ENCODE measurements at places on chromosomes 4 and X.

DNA sequence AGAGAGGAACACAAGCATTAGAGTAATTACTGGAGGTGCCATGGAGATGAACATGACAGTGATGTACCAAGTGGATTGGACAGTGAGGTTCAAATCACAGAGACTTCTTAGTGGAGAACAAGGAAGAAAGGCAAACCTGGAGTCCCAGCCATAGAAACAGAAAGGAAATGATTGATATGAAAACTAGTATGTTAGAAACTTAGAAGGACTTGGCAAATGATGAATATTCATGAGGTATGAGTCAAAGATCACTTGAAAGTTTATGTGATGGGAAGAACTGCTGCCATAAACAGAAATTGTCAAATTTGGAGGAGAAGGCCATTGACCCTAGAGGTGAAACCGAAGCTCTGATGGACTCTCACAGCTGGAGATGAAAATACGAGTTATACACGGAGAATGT lies 88.2 kb downstream of the PHOX2B start:
- no peak for DNase-seq

- no peak for DNase-seq
Observed at GRCh38 chr4:47490550-47490949, 5.5 kb downstream of the ATP10D start.

- no peak for DNase-seq
Observed at GRCh38 chrX:24668111-24668510, 21.0 kb upstream of the PCYT1B start.

DNA sequence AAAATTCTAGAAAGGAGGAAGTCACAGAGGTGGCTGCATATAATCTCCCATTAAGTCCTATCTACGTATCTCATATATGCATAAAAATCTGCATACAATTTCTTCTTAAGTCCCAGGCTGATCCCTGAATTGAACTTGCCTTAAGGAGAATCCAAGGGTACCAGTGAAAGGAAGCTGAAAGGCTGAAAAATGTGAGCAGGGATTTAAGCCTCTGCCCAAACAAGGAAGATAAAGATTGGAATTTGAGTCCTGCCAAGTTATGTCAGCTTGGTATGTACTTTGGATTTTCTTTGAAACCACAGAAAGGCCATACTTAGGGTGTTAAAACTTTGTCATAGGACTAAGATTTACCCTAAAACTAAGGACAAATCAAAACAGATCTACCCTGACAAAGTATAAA lies 26.5 kb upstream of the GEMIN8 start:
- no peak for DNase-seq

GRCh38 chr4:77040854-77041725 lies 34.7 kb downstream of the CCNI start:
- no peak for DNase-seq

DNA sequence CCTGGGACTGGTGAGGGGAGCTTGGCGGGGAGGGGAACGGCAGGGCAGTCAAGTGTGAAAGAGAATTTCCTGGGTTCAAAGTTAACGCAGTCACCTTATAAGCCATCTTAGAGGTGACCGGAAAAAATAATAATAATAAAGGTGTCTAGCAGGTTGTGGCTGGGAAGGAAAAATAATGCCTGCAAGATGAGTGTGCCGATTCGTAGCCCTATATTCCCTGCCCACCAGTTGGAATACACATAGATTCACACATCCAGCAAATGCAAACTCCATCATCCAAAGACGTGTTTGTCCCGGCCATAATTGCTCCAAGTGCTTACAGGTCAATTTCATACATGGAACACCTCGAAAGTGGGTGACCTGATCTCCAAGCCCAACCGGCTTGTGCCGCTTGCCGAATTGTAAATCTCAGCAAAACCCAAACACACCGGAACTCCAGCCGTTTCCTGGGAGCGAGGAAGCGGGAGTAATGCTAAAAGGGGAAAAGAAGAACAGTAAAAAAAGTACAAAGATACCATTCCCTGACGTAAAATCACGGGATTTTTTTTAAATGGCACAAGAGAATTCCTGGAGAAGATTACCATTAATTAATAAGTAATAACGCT lies 1.3 kb upstream of the FAT1 start:
- DNase-seq, result no peak

DNA sequence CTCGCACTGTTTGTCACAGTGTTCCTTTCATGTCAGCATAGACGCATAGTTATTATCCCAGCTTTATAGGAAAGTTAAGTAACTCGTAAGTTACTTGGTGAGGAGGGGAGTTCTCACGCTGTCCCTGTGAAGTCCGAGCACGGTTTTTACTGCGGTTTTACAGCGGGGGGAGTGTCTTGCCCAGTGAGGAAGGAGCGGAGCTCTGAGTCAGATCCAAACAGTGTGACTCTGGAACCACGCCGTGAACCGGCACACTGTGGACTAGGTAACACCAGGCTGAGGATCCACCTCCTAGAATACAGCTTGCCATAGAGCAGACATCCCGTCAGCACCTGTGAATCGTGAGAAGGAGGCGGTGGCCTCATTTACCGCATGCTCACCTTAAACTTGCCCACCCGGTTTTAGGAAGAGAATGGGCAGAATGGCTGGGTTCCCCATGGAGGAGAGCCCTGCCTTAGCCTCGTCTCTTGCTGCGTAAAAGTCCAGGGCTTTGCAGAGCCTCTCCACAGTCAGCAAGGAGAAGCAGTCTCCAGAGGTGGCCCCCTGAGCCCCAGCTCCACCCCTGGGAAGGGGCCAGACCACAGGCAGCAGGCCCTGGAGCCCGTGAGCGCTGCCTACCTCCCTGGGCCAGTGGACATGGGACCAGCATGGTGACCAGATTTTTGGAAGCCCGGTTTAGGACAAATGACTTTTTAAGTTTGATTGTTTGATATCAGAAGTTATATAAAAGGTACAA lies 40.2 kb upstream of the HGFAC start:
- DNase-seq, result no peak

DNA sequence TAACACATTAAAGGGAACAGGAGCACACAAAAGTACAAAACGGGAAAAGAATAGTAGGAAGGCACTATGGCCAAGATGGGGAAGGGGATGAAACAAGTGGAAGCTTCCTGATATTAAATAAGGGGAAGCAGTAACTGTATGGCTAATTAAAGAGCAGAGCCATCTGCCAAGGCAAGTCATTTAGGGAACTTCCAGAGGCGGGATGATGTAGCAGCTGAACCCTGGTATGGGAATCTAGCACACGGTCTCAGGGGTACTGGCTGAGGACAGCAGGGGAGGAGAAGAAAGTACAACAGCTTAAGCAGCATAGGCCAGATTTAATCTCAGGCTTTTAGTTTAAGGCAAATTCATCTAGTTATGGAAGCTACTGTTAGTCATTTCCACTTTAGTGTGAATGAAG lies 59.1 kb downstream of the IGFBP7 start:
- no peak for DNase-seq

GRCh38 chr4:1592068-1592708 lies 91.9 kb downstream of the FAM53A start:
- DNase-seq, result no peak

DNA sequence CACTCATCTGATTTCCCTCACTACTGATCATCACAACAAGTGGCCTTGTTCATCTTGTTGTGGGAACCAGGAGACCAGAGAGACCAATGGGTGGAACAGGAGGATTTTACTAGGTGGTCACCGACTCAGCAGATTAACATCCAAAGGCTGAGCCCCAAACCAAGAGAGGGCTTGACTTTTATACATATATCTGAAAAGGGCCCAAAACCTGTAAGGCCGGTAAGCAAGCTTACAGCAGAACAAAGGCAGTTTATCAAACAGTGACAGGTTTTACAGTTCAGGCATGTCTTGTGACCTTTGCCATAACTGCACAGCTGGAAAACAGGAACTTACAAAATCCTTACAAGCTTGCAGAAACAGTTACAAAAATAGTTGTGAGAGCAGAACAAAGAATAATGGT lies 195.9 kb downstream of the OR13H1 start:
- no peak for DNase-seq

DNA sequence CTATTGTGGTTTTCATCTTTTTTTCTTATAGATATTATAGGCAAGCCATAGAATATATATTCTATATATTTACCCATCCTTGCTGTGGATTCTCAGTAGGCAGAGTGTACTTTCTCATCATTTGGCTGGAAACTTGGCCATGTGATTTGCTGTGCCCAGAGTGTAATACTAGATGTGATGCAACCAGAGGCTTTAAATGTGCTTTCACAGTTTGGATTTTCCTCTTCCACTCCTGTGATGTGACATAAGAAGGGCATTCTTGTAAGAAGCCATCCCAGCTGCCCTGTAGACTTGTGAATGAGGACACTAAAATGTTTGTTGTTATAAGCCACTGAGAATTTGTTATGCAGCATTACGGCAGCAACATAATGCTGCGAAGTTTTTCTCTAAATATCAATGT lies 10.4 kb upstream of the HPGDS start:
- DNase-seq, result no peak

DNA sequence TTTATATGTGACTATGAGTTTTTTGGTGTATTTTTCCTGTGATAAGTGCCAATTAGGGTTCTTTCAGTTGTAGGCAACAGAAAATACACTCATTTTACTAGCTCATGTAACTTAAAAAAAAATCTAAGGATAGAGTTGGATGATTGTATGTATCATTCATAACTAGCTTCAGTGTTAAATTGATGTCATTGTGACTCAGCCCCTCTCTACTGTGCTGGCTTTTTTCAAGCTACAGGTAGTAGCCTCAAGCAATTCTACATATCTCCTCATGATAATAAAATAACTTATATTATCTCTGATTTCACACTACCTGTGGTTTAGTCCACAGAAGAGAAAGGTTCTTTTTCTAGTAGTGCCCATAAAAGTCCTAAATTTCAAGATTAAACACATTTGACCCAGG lies 11.9 kb downstream of the WDR17 start:
- DNase-seq, result no peak

DNA sequence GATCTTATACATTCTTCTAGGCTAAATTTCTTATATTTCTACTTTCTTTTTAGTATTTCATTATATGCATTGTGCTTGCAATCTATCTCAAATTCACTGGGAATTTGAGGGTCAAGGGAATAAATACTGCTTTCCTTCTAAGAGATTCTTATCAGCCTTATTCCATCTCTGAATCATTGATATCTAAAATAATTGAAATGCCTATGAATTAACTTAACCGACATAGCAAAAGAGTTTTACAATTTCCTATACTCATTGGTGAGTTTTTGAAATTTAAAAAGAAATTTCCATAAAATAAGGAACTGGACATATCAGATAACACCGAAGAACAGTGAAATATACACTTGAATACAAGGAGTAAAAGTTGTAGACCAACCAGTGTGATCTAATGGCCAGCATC lies 373.7 kb downstream of the NAF1 start:
- DNase-seq, result no peak

DNA sequence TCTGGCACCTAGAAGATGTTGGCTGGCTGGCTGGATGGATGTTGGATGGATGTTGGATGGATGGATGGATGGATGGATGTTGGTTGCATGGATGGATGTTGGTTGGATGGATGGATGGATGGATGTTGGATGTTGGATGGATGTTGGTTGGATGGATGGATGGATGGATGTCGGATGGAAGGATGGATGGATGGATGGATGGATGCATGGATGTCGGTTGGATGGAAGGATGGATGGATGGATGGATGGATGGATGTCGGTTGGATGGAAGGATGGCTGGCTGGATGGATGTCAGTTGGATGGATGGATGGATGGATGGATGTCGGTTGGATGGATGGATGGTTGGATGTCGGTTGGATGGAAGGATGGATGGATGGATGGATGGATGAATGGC lies 96.7 kb downstream of the PSAPL1 start:
- DNase-seq, result no peak

- DNase-seq, result no peak
Observed at GRCh38 chrX:20060961-20061748, 55.6 kb downstream of the MAP7D2 start.

DNA sequence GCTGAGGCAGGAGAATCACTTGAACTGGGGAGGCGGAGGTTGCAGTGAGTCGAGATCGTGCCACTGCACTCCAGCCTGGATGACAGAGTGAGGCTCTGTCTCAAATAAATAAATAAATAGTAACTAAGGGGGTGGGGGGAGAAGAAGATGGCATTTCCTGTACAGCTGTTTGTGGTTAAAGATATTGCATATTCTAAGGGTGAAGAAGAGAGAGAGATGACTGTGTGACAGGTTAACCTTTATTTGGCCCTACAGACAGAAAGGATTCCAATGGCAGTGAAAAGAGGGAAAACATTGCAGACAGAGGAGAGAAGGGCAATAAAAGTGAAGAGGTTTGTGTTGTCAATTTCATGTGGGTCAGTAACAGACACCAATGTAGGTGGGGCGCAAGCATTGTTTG lies 9.4 kb downstream of the TASL start:
- no peak for DNase-seq

DNA sequence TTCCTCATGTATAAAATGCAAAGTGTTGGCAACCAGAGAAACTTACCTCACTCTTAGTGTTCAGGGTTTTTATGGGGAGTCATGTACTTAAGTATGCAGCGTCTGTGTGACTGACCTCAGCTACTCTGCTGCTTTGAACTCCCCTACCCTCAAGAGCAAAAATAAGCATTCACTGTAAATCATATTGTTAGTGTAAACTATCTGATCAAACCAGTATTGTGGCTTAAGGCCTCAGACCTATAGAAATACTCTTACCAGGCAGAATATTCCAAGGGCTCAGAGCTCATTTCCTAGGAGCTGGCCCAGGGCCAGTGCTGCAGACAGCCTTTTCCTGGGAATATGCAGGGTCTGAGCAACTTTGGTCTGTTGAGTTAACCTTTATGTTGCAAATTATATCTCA lies 453.1 kb downstream of the CCSER1 start:
- DNase-seq, result no peak

- DNase-seq, result no peak
Observed at GRCh38 chr4:147842573-147842972, 110.7 kb downstream of the ARHGAP10 start.

DNA sequence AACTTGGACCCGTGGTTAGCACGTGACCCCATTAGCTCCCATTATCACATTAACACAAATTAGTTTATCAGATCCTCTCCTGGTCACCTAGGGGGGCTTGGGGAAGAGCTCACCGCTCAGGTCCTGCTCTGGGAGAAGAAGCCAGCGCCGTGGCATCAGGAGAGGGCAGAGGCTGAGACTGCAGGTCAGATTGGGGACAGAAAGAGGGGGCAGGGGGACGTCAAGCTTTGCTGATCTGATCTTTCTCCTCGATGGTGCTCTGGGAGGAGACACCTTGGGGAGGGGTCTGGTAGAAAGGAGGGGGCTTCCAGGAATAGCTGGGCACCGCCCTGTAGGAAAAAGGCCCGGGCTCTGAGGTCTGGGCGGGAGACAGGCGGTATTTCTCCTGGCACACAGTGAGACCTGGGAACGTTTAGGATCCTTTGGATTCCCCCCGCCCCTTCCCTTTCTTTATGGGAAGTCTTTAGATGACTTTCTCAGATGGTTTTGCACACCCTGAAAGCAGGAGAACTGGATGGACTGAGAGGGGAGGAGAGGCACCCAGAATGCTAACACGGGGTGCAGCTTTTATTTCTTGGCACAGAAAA lies 9.1 kb upstream of the ELF4 start:
- no peak for DNase-seq

GRCh38 chr4:91302120-91302519 lies 1001.6 kb upstream of the GRID2 start:
- no peak for DNase-seq

Measured in CD8-positive, alpha-beta memory T cell (primary cell).